ENCODE measurements at places on chromosomes 6 and 20.

DNA sequence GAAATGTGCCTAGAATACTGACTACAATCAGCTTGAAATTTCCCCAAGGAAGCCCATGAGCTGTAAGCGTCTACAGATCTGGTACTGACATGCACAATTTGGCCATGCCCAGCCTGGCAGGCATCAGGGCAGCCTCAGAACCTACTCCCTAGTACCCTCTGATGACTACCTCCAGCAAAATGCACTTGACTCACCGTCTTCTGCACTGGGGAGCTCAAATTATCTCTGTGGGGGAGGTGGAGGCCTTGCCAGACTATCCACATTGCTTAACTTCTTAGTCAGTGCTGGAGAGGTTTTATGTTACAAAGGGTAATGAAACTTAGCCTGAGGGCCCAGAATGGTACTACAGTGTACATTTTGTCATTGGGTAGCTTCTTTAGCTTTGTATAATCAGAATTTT is 126.0 kb upstream of the ADGRF1 start:
- DNase-seq, result peak; percentile 98

DNA sequence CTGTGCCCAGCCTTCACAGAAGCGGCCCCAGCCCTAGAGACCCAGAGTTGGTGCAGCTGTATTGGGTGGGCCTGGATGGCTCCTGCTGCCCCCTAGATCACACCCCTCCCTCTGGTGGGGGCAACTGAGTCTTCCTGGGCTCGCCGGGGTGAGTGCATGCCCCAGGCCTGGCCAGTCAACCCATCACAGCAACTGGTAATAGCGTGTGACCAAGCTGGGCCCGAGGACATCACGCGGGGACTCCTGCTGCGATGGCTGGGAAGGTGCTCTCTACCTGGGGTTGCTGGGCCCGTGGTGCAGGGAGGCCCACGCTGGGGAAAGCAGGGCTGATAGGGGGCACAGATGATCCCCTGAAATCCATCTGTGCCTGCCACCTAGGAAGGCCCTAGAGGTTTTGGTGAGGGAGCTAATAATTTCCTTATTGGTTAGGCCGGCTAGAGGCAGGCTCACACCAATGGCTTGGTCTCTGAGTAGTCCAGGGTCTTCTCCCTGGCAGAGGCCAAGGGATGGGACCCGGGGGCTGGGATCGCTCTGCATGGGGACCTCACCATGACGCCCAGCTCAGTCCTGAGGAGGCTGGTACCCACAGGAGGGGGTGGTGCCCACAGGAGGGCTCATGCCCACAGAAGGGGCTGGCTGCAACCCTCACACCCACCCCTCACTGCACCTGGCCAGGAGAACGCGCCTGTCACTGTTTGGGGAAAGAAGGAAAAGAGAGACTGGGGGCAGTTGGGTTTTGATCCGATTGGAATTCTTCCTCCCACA is 103.9 kb downstream of the ASXL1 start:
- no peak for DNase-seq

DNA sequence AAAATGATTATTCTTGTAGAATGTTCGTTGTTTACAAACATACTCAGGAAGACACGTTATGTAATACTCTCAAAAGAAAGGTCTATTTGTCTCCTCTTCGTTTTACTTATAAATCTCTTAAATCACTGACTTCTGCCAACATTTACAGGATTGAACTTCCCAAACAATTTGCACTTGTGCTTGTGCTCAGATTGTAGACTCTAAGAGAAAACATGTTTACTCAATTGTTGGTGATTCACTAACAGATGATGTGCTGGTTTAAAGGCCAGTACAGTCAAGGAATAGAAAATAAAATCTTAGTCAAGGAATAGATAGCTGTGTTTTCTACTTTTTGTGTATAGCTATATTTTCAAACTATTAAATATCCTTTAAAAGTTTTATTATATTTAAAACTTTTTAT is 172.8 kb downstream of the GJA1 start:
- DNase-seq, result no peak

GRCh38 chr6:34082864-34083626 is 62.8 kb downstream of the GRM4 start:
- no peak for DNase-seq

DNA sequence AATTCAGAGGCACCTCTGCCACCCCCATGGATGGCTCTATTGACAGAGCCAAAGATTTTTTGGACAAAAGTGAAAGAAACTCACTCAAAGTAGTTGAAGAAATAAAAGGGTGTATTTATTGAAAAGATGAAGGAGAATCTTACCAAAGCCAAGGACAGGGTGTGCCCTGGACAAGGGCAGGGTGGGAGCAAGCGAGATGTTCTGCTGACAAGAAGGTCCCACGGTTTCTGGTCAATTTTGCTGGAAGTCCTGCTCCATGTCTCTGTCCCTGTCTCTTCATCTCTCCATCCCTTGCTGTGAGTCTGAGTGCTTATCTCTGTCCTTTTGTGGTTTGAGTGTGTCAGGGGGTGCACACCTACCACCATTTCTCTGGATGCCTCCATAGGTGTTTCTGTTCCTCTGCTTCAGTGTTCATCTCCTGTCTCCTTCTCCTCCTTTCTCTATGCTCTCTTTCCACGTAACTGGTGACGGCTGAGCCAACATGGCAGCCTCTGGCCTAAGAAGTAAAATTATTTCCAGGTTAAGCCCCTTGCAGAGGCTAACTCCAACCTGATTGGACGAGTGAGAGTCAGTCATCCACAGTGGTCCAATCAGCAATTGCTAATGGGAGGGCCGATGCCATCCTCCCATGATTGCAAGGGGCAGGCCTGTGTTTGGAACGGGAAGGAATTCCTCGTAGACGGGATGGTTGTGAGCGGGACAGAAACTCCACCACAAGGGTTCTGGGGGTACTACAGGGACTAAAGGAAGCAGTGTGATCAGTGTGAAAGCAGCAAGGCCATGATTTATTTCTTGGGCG is 502.1 kb upstream of the CDH4 start:
- no peak for DNase-seq

GRCh38 chr6:167146977-167147376 is 10.8 kb downstream of the GPR31 start:
- no peak for DNase-seq

GRCh38 chr6:15621203-15622044 is 41.4 kb downstream of the DTNBP1 start:
- peak; percentile 87 for DNase-seq

DNA sequence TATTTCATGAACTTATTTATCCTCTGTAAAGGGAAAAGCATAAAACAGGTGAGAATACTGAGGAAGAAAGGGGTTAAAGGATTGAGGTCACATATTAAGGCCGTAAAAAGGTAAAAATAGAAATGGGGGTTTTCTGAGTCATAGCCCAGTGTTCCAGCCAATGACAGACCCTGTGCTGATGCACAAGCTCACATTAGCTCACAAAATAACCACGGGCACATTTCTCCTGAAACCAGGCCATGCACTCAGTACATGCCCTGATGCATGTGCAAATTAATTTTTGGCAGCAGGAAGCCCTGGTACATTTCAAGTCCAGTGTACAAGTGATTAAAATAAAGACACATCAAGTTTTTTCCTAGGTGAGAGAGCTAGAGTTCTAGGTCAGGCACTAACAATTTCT is 194.4 kb downstream of the TMEM200A start:
- DNase-seq, result no peak

GRCh38 chr6:39213195-39213920 is 15.9 kb downstream of the KCNK5 start:
- no peak for DNase-seq

DNA sequence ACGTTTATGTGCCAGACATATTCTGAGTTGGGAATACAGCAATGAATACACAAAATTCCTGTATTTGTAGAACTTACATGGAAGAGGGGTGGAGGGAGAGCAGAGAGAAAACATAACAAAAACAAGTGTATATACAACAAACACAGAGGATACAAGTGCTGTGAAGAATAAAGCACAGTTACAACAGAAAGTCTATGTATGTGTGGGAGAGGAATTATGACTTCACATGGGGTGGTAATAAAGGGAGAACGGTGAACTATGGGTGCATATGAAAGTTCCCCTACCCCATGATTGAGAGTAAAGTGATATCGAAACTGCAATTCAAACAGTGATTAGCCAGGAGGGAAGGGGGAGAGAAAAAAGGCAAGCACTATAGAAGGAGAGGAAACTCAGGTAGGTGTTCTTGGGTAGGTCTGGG is 24.6 kb downstream of the HBS1L start:
- no peak for DNase-seq

- DNase-seq, result no peak
Observed at GRCh38 chr20:57480444-57481160, 44.3 kb downstream of the CTCFL start.

DNA sequence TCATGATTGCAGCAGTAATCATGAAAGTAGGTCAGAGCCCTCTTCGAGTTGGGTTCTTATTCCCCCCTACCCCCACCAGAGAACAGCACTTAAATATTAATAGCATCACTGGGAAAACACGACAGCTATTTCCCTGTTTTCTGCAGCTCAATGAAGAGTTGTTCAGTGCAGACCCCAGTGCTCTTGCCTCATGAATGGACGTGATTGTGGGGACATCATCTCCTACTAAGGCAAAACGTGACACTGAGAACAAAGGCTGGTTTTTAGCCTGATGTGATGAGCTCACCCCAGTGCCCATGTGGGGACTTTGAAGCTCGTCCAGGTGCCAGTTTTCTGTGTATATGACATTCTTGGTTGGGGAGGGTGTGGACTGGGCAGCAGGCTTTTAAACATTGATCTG is 105.9 kb downstream of the SLC35F1 start:
- no peak for DNase-seq

Measured in NCI-H69 (cell line).